T-helper 2 cell (primary cell): ENCODE measurements at places on chromosomes 2 and 18.

DNA sequence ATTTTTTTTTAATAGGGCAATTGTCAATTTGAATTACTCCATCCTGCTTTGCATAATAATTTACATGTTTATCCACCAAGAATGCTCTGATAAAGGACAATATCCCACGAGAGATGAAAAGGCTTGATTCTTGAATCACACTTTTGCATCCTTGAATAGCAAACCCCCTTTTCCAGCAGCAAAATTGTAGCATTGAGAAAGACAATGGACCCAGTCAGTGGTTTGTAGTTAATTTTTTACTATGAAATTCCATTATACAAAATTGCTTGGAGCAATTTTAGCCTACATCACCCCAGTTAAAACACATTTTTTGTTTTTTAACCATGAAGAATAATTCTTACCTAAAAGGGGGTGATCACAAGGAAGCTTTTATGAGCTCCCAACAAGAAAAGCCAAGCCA lies 255.1 kb downstream of the RND3 start:
- no peak for DNase-seq

GRCh38 chr2:219758907-219759680 lies 131.7 kb downstream of the SLC4A3 start:
- DNase-seq: no peak

- no peak for DNase-seq
Measured at GRCh38 chr2:20422402-20423271, 24.2 kb upstream of the RHOB start.

GRCh38 chr18:3852321-3852720 lies 402.3 kb downstream of the TGIF1 start:
- DNase-seq: no peak

- no peak for DNase-seq
Measured at GRCh38 chr2:29447513-29447912, 332.3 kb downstream of the CLIP4 start.

DNA sequence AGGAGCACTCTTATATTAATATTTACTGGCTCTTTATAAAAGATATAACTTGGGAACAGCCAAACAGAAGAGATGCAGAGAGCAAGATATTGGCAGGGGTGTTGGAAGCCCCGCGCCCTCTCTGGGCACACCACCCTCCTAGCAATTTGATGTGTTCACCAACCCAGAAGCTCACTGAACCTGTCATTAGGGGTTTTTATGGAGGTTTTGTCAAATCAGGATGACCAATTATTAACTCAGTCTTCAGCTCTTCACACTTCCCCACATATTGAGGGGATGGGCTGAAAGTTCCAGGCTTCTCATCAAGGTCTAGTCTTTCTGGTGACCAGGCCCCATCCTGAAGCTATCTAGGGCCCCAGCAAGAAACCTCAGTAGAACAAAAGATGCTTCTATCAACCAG lies 10.9 kb upstream of the INO80D start:
- DNase-seq: no peak

DNA sequence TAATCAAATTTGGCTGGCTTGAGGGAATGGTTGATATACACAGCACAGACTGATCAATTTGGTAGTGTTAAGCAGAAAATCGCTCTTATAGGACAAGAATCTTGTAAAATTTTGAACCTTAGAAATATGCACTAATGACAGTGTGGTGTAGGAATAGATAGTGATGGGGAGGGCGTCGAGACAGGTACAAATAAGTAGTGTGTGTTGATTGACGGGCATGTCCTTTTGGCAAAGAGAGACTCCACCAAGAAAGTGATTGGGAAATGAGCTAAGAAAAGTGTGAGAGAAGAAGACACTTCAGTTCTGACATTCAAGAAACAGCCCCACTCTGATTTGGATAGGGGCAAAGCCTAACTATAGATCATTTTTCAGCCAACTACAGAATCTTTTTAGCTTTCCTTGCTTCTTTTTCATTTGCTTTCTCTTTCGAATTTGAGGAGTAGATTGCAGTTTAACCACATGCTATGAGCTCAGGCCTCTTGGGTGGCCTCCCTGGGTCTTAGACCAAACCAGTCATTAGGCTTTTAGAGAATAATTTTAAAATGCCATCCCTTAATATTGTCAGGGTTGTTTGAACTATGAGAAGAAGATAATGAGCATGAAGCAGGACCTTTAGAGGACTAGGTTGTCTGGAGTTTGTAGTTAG lies 127.1 kb downstream of the CERS6 start:
- DNase-seq: no peak

- DNase-seq: no peak
Measured at GRCh38 chr2:155145758-155146229, 447.3 kb downstream of the KCNJ3 start.

DNA sequence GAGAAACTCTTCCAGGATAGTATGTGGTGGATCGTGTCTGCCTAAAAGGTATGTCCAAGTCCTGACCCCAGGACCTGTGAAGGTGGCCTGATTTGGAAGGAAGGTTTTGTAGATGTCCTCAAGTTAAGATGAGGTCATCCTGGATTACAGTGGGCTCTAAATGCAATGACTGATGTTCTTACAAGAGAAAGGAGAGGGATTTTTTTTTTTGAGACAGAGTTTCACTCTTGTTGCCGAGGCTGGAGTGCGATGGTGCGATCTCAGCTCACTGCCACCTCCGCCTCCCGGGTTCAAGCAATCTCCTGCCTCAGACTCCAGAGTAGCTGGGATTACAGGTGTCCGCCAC lies 19.9 kb downstream of the MBP start:
- DNase-seq: no peak

GRCh38 chr18:533995-534601 lies 33.6 kb upstream of the COLEC12 start:
- no peak for DNase-seq

DNA sequence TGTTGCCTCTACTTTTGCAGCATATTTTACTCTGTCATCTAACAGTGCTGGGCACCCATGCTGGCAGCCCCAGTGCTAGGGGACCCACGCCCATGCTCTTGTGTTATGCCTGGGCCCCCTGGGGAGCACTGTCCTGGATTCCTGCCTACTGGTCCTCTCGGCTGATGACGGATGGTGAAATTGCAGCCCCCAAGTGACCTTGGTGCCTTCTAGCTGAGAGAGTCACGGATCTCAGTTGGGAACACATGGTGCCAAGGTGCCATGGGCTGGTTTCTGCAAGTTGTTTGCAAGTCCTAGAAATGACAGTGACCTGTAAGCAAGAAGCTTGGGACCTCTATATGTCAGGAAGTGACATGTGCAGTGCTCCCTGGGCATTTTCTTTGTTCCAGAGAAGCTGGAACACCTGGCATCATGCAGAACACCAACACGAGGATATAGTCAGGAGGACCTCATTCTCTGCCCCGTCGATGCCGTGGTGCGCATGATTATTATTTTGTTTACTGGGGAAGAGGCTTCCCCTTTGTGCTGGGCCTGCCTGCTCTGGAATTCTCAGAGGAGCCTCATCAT lies 187.6 kb downstream of the LDLRAD4 start:
- no peak for DNase-seq

DNA sequence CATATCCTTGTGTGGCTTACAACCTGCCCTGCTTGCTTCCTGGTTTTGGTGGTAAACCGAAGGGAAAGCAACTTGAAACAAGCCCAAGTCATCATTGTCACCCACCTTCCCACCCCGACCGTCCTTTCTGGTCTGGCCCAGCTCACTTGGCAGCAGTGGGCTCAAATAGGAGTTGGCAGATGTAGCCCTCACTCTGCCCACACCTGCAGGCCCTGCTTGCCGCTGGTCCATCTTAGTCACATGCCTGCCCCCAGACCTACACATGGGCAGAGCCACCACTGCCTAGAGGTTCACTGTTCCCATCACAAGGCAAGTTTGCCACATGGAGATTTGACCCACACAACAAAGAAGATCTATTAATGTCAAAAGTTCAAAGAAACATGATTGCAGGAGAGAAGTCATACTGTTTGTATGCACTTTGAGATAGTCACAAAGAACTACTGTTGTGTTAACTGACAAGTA lies 9.3 kb downstream of the EIPR1 start:
- no peak for DNase-seq

GRCh38 chr2:225381609-225382008 lies 17.9 kb upstream of the NYAP2 start:
- no peak for DNase-seq

GRCh38 chr2:26672112-26672817 lies 20.3 kb upstream of the KCNK3 start:
- DNase-seq: no peak

DNA sequence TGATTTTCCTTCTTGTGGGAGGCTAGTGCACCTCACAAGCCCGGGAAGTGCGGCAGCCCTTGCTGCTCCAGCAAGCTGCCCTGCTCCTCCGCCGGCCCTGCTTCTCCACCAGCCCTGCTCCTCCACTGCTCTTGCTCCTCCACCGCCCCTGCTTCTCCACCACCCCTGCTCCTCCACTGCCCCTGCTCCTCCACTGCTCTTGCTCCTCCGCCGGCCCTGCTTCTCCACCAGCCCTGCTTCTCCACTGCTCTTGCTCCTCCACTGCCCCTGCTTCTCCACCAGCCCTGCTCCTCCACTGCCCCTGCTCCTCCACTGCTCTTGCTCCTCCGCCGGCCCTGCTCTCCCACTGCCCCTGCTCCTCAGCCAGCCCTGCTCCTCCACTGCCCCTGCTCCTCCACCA lies 95.6 kb downstream of the NDUFA10 start:
- DNase-seq: no peak

GRCh38 chr2:237118025-237118424 lies 32.3 kb downstream of the COPS8 start:
- DNase-seq: no peak

DNA sequence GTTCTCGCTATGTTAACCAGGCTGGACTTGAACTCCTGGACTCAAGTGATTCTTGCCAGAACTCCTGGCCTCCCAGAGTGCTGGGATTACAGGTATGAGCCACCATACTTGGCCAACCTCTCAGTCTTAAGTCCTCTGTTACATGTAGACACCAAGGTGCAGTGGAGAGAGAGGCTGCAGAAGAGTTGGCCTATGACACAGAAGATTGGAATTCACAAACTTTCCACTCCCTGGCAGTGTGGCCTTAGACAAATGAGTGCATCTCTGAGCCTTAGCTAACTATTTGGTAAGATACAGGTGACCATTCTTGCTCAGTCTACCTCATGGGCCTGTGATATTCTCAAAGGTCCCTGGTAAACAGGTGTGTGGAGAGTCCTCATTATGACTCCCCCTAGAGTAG lies 159.7 kb downstream of the MYCN start:
- DNase-seq: no peak

- peak; percentile 86 for DNase-seq
Measured at GRCh38 chr2:130727286-130727924, 1.5 kb upstream of the GPR148 start.

GRCh38 chr18:61596296-61596695 lies 263.1 kb downstream of the CDH20 start:
- no peak for DNase-seq

- no peak for DNase-seq
Measured at GRCh38 chr2:127542231-127542630, 6.7 kb downstream of the MYO7B start.
